ENCODE measurements at places on chromosomes 3 and 15.

- DNase-seq: no peak
Measured at GRCh38 chr3:58052373-58053273, 44.4 kb downstream of the FLNB start.

GRCh38 chr3:179526989-179527391 is 35.7 kb upstream of the ACTL6A start:
- DNase-seq: no peak

GRCh38 chr3:109545746-109546145 is 208.4 kb upstream of the DPPA4 start:
- no peak for DNase-seq

DNA sequence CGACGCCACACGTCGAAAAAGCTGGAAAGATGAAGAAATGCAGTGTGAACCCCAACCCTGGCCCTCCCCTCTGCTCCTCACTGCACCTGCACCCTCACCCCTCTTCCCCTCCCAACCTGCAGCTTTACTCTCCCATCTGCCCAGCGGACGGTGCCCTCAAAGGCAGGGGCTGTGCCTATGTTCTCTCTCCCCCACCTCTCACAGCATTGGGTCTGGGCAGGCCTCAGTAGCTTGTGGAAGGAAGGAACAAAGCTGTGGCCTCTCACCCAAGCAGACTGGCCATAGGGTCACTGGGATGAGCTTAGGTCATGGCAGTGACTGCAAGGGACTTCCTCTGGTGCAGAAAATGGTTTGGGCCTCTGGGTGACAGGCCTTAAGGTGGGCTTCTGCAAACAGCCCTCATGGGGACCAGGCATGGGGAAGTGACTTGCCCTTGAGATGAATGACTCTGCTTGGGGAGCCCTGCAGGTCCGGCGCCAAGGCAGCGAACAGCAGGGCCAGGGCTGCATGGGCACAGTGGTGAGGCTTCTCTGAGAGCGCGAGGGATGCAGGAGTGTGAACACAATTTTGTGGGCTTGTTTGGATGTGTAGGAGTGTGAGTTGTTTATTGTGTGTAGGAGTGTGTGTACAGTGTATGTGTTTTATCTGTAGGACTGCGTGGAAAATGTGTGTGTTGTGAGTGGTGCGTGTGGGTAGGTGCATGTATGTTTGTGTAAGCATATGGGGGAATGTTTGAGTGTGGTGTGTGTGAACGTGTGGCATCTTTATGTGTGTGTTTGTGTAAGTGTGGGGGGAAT is 29.2 kb downstream of the SRPRB start:
- no peak for DNase-seq

DNA sequence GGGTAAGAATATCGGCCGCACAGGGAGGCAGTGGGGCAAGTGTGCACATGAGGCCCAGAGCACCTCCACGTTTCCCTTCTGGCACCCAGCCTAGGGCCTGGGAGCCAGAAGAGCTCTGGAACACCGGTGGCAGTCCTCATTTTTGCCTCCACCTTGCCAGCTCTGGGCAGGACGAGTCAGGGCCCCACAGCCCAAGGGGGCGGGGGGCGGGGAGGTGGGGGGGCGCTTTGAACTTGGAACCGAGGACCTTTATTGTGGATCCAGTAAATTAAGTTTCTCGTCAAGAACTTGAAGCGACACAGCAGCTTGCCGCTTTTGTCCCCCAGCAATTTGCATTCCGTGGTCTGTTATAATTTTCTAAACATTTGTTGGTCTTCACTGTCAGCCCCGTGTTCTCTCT is 66.8 kb downstream of the SLC6A11 start:
- DNase-seq: no peak

DNA sequence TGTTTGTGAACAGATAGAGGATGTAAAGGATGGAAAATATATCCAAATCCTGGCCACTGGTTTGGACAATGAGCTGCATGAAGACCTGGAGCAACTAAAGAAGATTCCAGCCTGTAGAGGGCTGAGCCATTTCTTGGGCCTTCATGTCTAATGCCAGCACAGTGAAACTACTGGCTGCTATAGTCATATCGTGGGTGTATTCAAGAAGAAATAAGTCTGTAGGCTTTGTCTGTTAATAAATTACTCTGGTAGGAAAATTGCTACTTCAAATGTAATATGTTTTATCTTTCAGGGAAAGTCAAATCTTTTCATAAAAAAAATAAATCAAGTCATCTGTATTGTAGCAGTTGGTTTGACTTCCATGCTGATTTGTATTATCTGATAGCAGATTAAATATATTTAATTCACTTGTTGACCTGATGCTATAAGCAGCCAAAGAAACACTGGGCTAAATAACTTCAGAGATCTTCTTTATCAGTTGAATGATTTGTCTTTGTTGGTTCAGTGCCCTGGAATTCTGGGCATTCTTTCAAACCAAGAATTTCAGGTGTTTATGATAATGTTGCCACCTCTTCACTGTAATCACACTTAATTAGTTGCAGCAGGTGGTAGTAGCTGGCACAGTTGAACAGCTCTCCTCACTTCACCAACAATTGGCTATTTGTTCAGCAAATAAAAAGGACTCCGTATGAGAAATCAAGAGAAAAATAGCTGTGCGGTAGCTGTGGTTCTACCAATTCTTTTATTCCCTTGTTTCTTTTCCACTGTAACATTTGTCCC is 1109.5 kb downstream of the NSUN3 start:
- peak; percentile 12 for DNase-seq

- DNase-seq: no peak
Measured at GRCh38 chr15:68643216-68643830, 64.5 kb downstream of the CORO2B start.

DNA sequence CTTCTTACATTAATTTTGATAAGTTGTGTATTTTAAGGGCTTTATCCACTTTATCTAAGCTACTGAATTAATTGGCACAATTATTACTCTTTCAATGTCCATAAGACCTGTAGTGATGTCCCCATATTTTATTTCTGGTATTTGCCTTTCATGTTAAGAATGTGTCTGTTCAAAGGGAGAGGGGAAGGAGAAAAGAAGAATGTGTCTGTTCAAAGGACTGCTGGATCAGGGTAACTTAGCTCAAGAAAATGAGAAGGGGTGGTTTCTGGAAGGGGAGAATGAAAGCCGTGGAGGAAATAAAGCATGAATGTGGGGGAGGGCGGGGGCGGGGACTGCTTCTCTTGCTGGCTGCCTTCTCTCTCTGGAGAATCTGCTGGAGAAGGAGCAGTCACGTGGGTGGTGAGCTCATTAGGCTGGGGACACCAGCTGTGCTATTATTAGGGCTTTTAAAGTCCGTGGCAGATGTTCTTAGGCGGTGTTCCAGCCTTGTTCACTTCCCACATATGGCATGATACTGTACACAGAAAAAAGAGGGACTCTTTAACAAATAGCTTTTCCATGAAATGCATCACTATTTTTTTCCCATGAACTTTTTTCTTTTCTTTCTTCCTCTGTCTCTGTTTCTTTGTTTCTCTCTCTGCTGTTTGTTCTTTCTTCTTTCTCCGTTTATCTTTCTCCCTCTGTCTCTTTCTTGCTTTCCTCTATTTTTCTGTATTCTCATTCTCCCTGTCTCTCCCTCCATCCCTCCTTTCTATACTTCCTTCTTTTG is 63.7 kb upstream of the ULK4 start:
- DNase-seq: no peak

DNA sequence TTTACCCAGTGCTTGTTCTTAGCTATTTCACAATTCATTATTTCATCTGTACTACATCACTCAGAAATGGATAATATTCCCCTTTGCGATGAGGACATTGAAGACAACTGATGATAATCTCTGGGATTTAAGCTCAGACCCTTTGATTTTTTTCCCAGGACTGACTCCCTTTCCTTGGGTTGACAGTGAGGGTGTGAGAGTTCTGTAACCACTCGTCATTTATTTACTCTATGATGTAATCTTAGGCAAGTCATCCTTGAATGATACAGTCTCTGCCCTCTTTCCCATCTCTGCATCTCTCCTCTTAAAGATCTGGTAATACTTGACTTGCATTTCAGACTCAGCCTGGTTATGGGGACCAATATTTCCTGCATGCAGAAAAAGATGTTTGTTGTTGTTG is 1041.7 kb downstream of the AGBL1 start:
- DNase-seq: no peak

DNA sequence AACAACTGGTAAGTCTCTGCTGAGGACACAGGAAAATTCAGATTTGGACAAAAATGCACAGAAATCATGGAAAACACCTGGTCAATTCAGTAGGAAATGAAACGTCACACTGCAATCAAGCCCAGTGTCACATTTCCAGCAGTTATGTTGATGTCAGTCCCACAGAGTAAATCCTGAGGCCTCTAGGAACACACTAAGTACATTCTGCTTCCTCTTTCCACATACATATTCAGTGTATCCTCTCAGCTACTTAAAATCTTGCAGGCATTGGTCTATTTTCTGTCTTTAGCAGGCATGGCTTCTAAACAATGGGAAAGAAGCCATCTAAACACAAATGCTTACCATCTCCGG is 207.8 kb downstream of the PLCL2 start:
- DNase-seq: no peak

GRCh38 chr15:60426870-60427508 is 29.2 kb upstream of the ANXA2 start:
- no peak for DNase-seq

GRCh38 chr3:189673535-189673934 is 42.3 kb downstream of the TP63 start:
- no peak for DNase-seq

GRCh38 chr15:34582461-34583371 is 735 bp downstream of the GOLGA8B start:
- DNase-seq: no peak

- no peak for DNase-seq
Measured at GRCh38 chr15:94457661-94458060, 226.3 kb downstream of the MCTP2 start.

DNA sequence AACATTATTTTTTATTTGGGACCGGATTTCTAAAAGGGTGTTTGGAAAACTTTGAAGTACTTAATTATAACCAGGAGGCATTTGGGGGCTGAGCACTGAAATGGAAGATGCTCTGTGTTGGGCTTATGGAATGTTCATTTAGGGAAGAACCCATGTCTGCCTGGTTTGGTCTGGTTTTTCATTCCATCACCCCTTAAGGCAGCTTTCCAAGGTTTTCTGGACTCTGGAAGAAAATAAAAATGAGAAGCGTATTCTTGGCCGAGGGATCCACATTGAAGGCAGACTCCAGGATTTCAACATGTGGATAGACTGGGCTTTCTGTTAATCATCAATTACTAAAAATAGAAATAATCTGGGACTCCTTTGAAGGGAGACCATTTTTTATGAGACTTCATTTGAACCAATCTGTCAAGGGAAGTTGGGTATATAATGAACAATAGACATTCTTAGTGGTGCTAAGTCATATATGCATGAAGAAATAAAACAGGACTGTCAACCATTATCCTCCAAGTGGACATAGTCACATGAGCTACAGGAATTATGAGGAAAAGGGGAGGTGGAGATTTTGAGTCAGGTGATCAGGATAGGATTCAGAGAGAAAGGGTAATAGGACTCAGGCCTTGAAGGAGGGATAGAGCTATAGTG is 270.5 kb upstream of the ADAMTS9 start:
- DNase-seq: no peak

- no peak for DNase-seq
Measured at GRCh38 chr3:58292866-58293265, 13.2 kb upstream of the RPP14 start.

GRCh38 chr15:25694239-25694584 is 168.9 kb downstream of the ATP10A start:
- DNase-seq: no peak

Measured in NCI-H1930 (cell line).